ENCODE measurements at places on chromosomes 11 and 22.

DNA sequence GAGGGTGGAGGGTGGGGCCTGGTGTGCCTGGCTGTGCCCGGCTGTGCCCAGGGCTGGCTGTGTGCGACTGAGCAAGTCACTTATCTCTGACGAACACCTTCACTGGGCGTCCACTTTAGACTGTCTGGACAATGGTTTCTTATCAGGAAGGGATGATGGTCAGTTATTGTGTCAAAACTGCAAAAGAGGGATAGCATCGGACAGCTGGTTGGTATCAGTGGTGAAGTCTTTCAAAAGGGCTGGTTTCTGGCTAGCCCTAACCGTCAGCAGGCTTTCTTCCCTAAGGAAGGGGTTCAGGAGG is 4.1 kb upstream of the MGAT3 start:
- no peak for DNase-seq

DNA sequence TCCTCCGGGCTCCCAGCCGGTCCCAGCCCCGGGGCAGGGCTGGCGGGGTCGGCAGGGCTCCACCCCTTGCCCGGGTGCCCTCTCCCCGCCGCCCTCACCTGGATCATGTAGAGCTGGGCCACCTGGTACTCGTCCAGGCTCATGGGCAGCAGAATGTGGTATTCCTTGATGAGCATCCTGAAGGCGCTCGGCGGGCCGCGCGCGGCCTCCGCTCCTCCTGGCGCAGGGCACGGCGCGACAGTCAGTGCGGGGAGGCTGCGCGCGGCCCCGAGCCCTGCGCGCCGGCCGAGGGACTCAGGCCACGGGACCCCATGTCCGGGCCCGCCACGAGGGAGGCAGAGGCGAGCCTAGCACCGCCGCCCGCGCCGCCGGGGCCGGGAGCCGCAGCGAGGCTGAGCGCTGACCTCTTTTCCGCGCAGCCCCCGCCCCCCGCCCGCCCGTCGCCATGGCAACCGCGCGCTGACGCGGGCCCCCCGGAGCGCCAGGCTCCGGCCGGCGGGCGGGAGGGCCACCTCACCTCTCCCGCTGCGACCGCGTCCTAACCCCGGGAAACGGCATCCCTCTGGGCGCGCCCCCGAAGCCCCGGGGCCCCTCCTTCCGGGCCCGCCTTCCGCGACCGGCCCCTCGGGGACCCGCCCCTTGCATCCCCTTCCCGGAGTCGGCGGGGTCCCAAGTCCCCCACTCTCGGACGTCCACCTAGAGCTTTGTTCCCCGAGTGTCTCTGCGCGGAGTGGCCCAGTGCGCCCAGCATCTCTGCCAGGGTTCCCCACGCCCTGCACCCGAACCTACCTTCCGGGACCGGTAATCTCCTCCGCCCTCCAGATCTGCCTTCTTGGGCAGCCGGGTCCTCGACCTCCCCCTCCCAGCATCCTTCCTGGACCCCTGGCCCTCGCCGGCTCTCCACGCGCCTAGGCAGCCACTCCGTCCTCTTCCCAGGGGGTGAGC is 886 bp downstream of the PITPNM1 start:
- peak; percentile 29 for DNase-seq

DNA sequence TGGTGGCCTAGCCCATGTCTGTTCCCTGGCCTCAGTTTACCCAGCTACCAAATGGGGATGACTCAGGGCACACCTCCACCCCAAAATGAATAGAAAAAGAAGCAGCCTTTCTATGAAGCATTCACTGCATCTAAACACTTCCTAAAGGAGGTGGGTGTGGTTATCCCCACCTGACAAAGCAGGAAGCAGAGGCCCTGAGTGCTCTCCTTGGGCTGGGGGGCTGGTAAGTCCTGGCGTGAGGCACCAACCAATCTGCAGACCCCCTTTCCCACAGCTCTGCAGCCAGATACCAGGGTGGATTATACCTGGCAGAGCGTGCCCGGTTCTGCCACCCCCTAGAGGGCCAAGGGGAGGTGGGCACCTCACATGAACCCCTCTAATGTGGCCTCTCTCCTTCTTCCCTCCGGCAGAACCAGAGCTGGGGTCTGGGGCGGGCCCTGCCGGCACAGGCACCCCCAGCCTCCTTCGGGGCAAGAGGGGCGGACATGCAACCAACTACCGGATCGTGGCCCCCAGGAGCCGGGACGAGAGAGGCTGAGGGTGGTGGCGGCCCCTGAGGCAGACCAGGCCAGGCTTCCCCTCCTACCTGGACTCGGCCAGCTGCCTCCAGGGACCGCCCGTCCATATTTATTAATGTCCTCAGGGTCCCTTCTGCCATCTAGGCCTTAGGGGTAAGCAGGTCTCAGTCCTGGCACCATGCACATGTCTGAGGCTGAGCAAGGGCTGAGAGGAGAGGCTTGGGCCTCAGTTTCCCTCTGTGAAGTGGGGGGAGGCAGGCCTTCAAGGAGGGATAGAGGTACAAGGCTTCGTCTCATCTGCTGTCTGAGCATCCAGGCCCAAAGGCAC is 9.2 kb downstream of the RHBDD3 start:
- no peak for DNase-seq

DNA sequence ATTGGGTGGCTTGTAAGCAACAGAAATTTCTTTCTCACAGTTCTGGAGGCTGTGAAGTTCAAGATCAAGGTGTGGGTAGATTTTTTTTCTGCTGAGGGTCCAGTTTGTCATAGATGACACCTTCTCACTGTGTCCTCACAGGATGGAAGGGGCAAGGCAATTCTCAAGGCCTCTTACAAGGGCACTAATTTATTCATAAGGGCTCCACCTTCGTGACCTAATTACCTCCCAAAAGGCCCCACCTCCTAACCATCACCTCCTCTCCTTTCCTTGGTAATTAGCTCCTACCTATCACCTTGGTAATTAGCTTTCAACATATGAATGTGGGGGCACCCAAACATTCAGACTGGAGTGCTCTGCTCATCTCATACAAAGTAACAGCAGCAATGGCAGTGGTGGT is 92.3 kb upstream of the CD44 start:
- DNase-seq, result no peak

DNA sequence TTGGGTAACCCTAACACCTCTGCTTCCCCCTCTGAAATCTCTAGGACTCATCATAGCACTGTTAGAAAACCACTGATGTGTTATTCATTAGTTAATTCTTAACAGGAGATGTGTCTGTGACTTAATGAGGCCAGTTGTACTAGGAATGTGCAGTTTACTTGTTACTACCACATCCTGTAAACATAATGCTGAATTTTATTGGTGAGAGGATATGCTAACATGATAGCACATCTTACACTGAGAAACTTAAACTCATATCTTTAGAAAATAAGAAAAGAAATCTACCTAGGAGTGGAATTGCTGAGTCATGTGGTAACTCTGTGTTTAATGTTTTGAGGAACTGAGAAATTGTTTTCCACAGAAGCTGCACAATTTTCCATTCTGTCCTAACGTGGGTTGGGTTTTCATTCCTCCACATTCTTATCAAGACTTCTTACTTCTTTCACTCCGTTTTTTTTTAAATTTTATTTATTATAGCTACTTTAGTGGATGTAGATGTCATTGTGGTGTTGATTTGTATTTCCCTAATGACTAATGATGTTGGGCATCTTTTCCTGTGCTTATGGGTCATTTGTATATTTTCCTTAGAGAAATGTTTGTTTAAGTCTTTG is 33.7 kb downstream of the RNF121 start:
- DNase-seq, result peak; percentile 82

GRCh38 chr22:36454916-36455570 is 26.4 kb downstream of the TXN2 start:
- DNase-seq, result peak; percentile 87

GRCh38 chr11:75516886-75517285 is 8.9 kb downstream of the GDPD5 start:
- no peak for DNase-seq

DNA sequence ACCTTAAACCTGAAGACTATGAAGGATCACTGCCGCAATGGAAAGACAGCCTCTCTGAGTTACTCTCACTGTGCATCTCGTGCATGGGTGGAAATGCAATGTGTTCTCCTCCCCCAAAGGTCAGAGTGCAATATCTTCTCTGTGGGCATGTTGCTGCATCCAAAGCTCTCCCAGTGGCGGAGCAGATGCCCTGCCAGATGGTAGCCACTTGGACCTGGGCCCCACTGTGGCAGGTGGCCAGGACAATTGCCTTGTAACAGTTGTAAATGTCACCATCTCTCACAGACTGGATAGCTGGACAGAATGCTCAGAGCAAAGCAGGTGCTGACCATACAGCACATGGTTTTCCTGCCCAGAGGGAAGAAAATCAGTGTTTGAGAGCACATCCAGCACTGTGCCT is 542.0 kb downstream of the FAM181B start:
- DNase-seq, result no peak

DNA sequence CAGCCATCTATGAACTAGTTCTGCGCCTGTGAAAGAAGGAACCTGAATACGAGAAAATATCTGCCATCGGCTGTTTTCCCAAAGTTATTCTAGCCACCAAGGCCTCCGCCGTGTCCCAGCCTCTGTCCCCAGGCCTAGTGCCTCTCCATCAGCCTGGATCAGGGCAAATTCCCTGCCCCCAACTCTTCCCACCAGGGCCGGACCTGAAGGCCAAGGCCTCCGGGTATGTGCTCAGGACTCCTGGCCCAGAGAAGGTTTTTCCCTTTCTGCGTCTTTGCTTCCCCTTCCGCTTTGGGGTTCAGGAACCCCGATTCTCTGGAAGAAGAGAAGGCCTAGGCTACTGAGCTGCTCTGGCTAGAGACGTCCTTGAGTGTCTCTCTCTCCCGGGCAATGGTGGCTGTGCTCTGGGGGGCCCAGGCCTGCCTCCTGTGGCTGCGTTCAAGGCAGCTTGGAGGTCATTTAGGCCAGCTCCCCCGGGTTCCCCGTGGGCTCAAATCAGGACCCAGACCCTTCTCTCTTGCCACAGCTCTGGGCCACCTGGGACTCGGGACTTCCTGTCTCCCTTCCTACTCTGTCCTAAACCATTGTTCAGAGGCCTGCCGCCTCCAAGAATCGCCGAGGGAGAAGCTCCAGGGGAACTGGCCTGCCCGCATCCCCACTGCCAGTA is 1.6 kb downstream of the ALX4 start:
- DNase-seq, result no peak

GRCh38 chr22:36470162-36470993 is 11.1 kb downstream of the TXN2 start:
- peak; percentile 89 for DNase-seq

- DNase-seq, result no peak
Measured at GRCh38 chr11:121683791-121684190, 231.0 kb upstream of the SORL1-AS1 start.

DNA sequence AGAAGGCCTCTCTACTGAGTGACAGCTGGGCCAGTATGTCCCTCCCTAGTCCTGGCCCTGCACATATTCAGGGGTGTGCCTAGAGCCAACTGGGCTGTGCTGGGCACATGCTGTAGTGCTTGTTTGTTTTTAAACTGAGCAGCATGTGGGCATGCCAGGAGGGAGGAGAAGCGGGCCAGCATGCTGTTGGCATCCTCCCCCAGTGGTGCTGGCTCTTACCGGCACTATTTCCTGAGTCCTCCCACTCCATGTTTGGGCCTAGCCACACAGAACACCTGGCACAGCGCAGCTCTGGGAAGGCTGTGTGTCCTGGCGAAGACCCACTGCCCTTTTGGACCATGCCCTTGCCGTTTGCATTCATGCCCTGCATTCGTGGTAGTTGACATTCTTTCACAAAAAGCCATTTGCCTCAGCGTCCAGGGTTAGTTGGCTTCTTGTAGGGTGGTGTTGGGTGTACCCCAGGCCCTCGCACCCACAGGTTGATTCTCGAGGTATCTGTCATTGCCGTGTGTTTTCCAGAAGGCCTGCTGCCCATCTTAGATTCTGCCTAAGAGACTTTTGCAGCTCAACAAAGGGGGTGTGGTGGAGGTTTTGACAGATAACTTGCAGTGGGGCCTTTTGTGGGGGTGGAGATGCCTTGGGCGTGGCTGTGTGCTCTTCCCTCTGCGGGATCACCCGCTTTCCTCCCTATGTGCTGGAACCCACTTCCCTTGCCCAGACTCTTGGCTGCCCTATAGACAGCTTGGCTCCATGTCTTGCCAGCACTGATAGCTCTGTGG is 13.6 kb downstream of the DGCR8 start:
- DNase-seq, result no peak

- DNase-seq, result no peak
Measured at GRCh38 chr11:130740819-130741218, 175.5 kb downstream of the SNX19 start.

GRCh38 chr11:9109858-9110731 is 18.7 kb upstream of the SCUBE2 start:
- DNase-seq, result peak; percentile 20

DNA sequence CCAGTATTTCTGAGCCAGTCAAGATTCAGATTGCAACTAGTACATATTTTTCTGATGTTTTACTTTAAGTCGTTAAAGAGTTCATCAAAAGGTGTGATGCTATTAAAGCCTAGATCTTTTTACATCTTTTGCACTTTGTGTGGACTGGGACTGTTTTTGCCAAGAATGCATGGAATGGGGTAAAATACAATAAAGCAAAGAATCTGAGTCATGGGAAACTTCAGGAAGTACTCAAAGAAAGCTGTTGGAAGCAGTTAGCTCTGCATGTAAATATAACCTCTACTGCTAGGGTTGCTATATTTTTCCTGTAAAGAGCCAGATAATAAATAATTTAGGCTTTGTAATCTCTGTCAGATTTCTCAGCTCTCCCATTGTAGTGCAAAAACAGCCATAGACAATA is 20.9 kb downstream of the ATXN10 start:
- DNase-seq, result peak; percentile 70

DNA sequence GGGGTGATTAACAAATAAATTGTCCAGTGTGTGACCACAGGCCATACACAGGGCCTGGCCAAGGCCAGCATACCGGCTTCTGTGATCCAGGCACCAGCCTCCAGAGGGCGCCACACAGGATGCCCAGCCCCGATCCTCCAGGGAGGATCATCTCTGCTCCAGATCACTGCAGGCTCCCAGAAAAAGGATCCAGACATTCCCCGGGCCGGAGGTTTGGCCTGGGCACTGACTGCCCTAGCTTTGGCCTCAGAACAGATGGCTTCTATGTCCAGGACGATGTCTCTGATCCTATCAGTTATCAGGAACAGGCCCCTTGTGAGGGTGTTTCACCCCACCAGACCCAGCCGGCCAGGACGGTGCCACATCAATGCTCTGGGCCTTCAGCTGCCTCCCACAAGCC is 74.5 kb upstream of the LMO1 start:
- peak; percentile 35 for DNase-seq

GRCh38 chr11:131160846-131161245 is 209.6 kb upstream of the NTM start:
- no peak for DNase-seq

GRCh38 chr22:39236321-39237317 is 8.2 kb downstream of the PDGFB start:
- DNase-seq, result no peak

DNA sequence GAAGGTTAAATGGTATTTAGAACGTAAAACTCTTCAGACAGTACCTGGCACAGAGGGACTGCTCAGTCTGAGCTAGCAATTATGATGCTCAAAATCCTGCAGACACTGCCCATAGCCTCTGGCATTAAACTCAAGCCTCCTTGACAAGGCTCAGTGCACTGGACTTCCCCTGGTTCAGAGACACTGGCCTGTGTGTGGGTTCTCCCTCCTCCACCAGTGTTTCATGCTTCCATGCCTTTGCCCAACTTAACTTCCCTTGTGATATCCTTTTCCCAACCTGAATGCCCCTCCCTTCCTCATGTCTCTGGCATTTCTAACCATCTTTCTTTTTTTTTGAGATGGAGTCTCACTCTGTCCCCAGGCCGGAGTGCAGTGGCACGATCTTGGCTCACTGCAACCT is 9.1 kb downstream of the LTBP3 start:
- DNase-seq, result no peak

Measured in iris pigment epithelial cell (primary cell).